CD4-positive, alpha-beta T cell treated with Interleukin-15 for 1 hour (primary cell): ENCODE measurements at places on chromosomes 1 and 21.

- DNase-seq, result no peak
Measured at GRCh38 chr1:110133436-110133835, 16.9 kb upstream of the SLC6A17 start.

GRCh38 chr1:156643778-156644092 is 1.8 kb downstream of the BCAN start:
- peak; percentile 33 for DNase-seq

DNA sequence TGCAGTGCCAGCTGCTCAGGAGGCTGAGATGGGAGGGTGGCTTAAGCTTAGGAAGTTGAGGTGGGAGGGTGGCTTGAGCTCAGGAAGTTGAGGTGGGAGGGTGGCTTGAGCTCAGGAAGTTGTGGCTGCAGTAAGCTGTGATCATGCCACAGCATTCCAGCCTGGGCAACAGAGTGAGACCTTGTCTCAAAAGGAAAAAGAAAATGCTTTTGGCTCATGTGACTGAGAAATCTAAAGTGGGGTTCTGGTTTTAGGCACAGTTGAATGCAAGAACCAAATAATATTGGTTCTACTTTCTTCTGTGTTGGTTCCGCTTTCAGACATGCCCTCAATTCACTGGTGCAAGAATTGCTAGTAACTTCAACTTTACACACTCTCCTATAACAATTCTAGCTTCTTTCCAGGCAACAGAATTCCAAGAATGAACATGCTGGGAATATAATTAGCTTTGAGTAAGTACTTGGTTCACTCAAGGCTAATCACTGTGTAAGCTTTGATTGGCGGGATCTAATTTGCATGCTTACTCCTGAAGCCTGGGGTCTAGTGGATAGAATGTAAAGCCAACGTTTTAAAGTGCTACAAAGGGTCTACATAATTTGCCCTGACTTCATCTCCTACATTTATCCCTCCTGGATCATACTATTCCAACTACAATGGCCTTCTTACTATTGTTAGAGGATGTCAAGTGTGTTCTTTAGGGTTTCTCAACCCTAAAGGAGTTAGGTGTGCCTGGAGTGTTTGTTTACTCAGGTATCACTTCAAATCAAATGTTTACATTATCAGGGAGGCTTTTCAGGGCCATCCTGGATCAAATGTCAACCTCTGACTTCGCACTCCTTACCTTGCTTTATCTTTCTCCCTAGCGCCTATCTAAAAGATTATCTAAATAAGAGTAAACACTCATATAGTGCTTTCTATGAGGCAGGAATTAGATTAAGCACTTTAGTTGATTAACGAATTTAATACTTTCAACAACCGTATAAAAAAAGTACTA is 115.1 kb downstream of the SLC16A1 start:
- no peak for DNase-seq

GRCh38 chr1:94322696-94323095 is 85.3 kb upstream of the ARHGAP29 start:
- no peak for DNase-seq

- no peak for DNase-seq
Measured at GRCh38 chr1:110004583-110004982, 20.0 kb downstream of the AHCYL1 start.
